ENCODE measurements at places on chromosomes 16 and 17. TPM values are rescaled to one million over a fixed set of nuclear protein-coding genes. Genes with fewer than 3 reads are reported as not detected.

The MATCAP1 gene
- 5.0 TPM for total RNA-seq

The SCNN1B gene
- total RNA-seq, result not detected

The LASP1 gene
- 250 TPM for total RNA-seq

The IL17C gene
- total RNA-seq, result not detected

The ZNF287 gene
- total RNA-seq, result 5.3 TPM

The NGFR gene
- total RNA-seq, result not detected

The SLFN12L gene
- not detected for total RNA-seq

The CACNG4 gene
- total RNA-seq, result not detected

The HSPB9 gene
- not detected for total RNA-seq

The CCDC78 gene
- 1.1 TPM for total RNA-seq
